ENCODE measurements at places on chromosomes 4 and X.

DNA sequence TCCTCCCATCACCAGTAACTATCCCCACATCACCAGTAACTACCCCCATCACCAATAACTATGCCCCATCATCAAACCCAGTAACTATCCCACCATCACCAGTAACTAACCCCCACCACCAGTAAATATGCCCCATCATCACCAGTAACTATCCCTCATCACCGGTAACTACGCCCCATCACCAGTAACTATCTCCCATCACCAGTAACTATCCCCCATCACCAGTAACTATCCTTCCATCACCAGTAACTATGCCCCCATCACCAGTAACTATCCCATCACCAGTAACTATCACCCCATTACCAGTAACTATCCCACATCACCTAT is 2.9 kb downstream of the ASMTL start:
- DNase-seq = no peak

DNA sequence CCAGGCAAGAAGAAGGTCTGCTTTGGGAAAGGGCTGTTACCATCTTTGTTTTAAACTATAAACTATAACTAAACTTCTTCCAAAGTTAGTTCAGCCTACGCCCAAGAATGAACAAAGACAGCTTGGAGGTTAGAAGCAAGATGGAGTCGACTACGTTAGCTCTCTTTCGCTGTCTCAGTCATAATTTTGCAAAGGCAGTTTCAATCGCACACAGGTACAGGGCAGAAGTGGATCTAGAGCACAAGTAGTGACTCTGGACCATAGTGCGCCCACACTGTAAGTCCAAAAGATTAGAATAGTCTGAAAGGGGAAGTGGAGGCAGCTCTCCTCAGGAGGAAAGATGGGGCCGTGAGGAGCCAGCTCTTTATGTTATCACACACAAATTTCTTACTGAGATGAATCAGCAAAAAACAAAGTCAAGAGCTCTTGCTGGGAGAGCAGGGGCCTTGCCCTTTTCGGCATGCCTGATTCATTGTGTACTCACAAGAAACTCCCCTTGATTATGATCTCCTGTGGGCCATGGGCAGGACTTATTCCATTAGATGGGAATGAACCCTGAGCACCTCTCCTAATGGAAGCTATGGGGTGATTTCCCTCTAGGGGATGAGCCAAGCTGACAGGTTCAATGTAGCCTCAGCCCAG is 58.6 kb downstream of the FUNDC1 start:
- no peak for DNase-seq

GRCh38 chr4:76894537-76895255 is 3.2 kb downstream of the SOWAHB start:
- DNase-seq = no peak

DNA sequence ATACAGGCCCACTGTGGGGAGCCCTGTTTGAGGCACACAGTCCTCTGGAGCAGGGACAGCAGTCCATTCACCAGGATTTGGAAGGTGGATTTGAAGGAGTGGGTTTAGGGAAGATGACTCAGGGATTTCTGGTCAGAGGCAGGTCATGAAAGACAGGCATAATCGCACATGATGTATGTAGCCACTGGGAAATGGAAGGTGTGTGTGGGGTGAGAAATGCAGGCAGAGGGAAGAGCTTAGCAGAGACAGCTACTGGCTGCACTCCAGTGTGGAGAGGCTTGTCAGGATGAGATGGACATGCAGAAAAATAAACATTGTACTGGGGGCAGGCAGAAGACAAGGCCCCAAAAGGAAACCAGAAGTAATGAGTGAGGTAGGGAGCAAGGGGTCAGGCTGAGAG is 85.2 kb upstream of the STS start:
- no peak for DNase-seq

All from CD4-positive, alpha-beta T cell treated with Interleukin-15 for 4 hours (primary cell).